Prostate gland (tissue), 2 donors: ENCODE measurements at places on chromosomes 16 and 17. TPM values are rescaled to one million over a fixed set of nuclear protein-coding genes. Genes with fewer than 3 reads are reported as not detected.
A peak's percentile ranks its signal among the peaks of the same experiment; 100 is the strongest.

- H3K27ac ChIP-seq = no peak overlapping the region
- H3K36me3 ChIP-seq = peaks cover 8% of the 10 kb centered on the region
- no peak overlapping the region for H3K4me3 ChIP-seq
- H3K27me3 ChIP-seq = no peaks in the 10 kb centered on the region
- no peak for DNase-seq
Observed at GRCh38 chr16:89534252-89534756, 26.1 kb downstream of the SPG7 start.

- no peak for DNase-seq
- H3K27me3 ChIP-seq = no peaks in the 10 kb centered on the region
- H3K27ac ChIP-seq = no peak overlapping the region
- H3K36me3 ChIP-seq = no peaks in the 10 kb centered on the region
Observed at GRCh38 chr17:79280866-79281572, 206.4 kb downstream of the ENGASE start.

GRCh38 chr17:79147746-79148506, 73.3 kb downstream of the ENGASE start:
- no peak overlapping the region for H3K4me3 ChIP-seq
- H3K27ac ChIP-seq = no peak overlapping the region
- DNase-seq = no peak

GRCh38 chr16:31183432-31184428, 3.8 kb downstream of the FUS start:
- no peak for DNase-seq
- H3K27me3 ChIP-seq = no peaks in the 10 kb centered on the region
- H3K4me1 ChIP-seq = peaks cover 18% of the 10 kb centered on the region
- H3K4me3 ChIP-seq = no peak overlapping the region
- peaks cover 12% of the 10 kb centered on the region for H3K36me3 ChIP-seq
- no peak overlapping the region for H3K27ac ChIP-seq

The WNK4 gene
- 24.7 TPM for total RNA-seq

DNA sequence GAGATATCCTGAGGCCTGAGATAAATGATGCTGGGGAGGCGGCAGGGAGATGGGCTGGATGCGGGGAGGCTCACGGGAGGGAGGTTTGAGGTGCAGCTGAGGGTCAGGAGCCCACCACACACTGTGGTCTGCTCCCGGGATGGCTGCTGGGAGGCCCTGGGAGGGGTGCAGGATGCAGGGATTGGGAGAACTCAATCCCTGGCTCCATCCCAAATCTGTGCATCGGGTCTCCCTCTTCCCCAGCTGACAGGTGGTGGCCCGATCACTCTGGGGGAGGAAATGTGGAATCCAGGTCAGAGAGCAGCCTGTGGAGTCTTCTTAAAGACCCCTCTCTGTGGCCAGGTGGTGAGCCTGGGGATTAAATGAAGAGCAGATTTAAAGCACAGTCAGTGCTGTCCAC, 12.0 kb downstream of the PHB1 start:
- DNase-seq = no peak
- H3K27me3 ChIP-seq = no peaks in the 10 kb centered on the region
- H3K27ac ChIP-seq = peak overlapping the region; percentile 87
- H3K36me3 ChIP-seq = peaks cover 6% of the 10 kb centered on the region
- peaks cover 8% of the 10 kb centered on the region for H3K4me1 ChIP-seq

DNA sequence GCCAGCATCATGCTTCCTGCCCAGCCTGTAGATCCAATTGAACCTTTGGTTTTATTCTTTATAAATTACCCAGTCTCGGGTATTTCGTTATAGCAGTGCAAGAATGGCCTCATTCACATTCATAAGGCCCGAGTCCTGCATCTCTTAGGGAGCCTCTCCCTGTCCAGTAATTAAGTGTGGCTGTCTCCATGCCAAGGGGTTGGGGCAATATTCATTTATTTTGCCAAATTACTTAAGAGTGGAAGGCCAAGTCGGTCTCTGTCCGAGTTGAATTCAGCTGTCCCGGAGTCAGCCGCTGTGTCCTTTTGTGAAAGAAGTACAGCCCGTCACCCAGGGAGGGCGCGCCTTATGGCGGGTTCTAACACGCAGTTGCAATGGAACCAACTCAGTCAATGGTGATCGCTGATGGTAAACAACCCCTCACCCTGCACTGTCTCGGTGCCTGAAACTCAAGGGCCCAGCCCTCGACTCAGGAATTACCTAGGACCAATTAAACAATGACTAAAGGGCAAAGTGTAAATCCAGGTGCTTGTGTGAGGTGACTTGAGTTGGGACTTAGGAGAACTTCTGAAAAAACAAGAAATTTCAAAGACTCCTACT, 22.2 kb downstream of the KIAA0513 start:
- H3K27ac ChIP-seq = no peak overlapping the region
- peaks cover 7% of the 10 kb centered on the region for H3K4me1 ChIP-seq
- no peaks in the 10 kb centered on the region for H3K36me3 ChIP-seq
- no peak overlapping the region for H3K4me3 ChIP-seq

The CDH1 gene
- total RNA-seq = 75.7 TPM
